ENCODE measurements at places on chromosomes 4 and X.

DNA sequence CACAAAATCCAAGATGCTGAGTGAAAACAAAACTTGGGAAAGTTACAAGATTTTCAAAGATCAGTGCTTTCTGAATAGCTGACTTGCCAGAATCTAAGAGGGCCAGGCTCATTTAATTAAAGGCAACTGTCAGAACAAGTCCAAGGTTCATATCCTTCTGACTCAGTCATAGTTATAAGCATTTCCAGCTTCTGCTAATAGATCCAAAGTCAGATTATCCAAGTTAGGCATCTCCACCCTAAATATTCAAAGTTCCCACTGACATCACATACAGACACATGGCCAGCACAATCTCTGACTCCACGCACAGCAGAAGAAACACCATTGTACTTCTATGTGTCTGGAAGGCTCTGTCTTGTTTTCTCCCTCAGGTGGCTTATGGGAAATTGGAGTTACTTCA, 41.8 kb downstream of the GASK1B start:
- no peak for DNase-seq

- DNase-seq: no peak
Observed at GRCh38 chrX:79159800-79160199, 15.3 kb downstream of the GPR174 start.

DNA sequence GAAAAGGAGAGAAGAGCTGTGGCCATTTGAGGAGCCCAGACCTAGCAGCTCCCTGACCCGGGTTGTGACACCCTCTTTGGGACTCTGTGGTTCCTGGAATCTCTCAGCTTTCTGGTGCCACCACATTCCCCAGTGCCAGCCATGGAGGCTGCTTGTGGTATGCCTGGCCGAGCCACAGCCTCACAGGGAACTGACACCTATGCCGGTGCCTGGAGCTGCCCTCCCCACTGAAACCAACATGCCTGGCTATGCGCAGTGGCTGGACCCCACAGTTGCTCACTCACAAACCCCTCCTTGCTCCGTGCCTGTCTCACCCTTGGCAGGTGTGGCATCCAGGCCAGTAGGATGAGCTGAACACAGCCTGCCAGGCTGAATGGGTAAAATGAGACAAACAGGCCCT, 749.4 kb downstream of the ARAP2 start:
- DNase-seq: no peak

DNA sequence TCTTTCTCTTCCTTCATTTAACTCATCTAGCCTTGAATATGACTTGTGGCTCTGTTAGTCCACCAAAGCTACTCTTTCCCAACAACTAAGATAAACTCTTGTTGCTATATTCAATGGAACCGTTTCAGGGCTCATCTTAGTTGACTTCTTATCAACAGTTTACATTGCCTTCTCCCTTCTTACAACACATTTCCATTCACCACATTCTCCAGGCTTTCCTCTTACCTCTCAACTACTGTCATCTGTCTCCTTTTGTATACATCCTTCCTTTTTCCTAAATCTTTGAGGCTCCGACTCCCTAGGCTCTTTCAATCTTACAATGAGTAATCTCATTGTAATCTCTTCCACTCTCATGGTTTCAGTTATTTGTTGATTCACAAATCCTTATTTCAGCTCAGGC, 58.5 kb downstream of the NCAPG start:
- DNase-seq: no peak

DNA sequence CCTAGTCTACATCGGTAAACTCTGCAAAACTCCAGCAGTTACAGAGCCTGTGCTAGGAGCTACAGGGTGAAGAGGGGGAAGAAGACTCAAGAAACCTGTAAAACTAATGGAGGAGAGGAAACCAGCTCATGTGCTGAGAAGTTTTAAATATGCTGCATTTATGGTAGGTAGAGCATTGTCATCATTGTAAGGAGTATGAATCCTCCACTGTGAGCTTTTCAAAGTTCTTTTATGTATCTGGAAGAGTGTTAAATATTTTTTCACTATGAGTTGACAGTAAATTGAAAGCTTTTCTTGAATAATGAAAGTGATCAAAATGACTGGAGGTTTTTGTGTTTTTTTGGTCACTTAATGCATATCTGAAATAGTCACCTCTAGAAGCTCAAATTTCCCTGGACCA, 46.2 kb downstream of the SEPTIN11 start:
- no peak for DNase-seq

DNA sequence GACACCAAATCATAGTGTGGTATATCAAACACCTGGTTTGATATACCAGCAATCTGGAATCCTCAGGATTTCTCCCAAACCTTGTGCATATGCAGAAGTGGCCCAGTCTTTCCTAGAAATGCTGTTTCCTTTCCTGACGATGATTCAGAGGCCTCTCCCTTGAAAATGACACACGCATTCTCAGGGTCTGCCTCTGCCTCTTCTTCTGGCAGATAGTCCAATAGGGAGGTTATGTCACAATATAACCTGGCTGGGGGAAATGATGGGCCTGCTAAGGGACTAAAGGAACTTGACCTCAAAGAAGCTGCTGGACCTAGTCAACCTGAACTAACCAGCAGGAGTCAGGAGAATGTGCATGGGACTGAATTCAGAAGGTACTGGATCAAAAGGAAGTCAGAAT, 435.2 kb downstream of the IDS start:
- no peak for DNase-seq

DNA sequence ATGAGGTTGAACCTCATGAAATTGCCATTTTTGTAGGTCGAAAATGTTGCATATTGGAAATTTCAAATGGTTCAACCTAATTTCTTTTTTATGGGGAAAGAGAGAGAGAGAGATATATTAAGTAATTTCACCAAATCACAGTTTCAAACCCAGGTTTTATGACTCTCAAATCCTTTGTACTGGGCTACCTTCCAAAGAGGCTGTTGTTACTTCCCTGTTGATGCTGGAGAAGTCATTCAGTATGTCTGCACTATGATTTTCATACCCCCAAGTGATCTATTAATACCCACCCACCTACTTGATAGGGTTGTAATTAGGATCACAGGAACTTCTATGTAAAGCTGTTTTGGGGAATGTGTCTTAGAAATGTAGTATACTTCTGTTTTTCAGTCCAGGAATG, 109.9 kb downstream of the ZNF330 start:
- DNase-seq: no peak

DNA sequence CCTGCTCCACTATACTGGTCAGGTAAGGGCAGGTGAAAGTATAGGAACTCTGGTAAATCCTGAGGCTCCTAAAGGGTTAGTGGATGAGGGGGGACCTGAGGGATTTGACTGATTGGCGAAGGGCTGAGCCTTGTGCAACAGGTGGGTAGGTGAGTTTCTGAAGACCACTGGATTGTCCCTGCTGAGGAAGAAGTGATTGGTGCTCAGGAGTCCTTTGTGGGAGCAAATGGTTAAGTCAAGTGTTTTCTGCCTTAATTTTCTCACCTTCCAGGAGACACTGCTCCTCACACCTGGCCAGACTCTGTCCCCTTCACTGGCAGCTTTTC, 156.6 kb downstream of the AMMECR1 start:
- no peak for DNase-seq

DNA sequence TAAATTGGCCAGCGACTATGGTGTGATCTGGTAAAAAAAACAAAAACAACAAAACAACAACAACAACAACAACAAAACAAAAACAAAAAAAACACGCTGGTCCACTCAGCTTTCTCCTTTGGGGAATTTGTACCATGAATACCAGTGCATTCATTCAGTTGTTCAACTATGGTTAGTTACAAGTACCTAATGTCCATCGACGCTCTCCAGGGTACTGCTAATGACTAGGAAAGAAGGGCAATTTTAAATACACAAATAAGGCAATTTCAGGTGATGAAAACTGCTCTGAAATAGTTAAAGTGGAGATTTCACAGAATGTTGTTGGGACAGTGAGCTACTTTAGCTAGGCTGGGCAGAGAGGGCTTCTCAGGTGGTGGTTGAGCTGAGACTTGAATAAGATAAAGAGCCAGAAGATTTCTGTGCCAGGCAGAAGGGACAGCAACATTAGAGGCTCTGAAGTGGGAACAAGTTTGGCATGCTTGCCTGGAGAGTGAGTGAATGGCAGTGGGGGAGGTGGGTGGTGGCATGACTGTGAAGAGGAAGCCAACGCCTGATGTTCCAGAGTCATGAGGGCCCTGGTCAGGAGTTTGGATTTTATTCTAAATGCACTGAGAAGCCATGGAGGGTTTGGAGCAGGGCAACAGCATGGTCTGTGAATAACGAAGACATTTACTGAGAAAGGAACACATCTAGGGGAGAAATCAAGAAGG, 45.9 kb upstream of the PGRMC2 start:
- DNase-seq: no peak

DNA sequence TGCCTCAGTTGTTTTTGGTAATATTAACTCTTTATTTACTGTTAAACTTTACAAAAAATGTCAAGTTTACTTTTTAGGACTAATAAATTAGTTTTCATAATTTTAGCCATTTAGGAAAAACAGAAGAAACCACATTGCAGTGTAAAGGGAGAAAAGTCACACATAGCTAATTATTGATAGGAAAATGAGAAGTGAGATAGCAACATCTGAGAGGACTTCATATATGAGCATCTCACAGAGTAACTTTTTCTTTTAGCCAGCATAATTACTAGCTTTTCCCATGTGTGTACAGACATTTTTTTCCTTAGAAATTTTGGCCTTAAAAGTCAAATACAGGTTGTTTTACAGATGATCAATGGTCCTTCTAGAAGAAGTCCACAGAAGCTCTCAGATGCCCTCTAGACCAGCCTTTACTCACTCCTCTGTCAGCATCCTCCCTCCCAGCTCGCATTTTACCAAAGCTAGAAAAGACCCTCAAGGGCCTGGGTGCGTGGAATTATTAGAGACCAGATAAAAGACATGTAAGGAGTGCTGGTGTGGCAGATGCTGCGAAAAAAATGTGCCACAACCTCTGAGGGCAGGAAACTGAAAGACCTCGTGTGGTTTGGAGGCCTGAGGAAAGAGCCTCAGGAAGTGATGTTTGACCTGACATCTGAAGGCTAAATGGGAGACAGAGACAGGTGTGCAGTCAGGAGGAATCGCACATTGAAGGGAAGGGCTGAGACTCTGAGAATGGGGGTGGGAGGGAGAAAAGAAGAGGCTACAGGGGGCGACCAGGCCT, 156.9 kb downstream of the CBR4 start:
- no peak for DNase-seq

- DNase-seq: no peak
Observed at GRCh38 chr4:53981567-53981966, 82.8 kb downstream of the CHIC2 start.

GRCh38 chr4:186723292-186724057, at the start of gene FAT1:
TSS of gene FAT1 (minus strand) at chr4:186723856. CDS start at chr4:186709827, 14,029 bp downstream.
- no peak for DNase-seq

DNA sequence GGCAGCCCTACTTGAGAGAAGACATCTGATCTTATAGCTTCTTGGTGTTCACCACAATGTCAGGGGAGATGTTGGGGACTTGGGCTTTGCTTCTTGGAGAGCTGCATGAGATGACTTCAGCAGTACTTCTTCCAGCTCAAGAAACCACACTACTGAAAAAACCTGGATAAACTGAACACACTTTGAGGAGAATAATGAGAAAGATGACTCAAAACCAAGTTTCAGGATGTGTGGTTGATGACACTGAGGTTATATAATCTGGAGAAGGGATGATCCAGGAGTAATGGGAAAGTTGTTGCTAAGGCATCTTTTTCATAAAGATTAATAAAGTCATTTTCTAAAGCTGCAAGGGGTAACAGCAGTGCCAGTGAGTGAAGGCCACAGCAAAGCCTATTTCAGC, 58.4 kb upstream of the PNPLA4 start:
- DNase-seq: no peak

DNA sequence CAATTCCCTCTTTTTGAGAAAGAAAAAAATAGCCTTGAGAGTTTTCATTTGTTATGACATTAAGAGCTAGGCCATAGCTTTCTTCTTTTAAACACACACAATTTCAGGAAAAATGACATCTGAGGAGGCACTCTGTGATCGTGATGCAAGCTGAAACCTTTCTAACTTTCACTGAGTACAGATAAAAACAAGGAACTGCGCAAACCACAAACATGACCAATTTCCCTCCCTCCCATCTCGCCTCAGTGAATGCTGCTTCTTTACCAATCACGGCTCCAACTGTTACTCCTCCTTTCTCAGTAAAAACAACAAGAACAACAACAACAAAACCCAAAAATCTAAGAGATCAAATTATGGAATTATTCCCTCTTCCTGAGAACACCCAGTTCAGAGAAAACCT, 626.8 kb downstream of the TLL1 start:
- DNase-seq: no peak

- no peak for DNase-seq
Observed at GRCh38 chrX:68433981-68434299, 645 bp upstream of the OPHN1 start.

GRCh38 chr4:152160225-152160800, 375.6 kb downstream of the FBXW7 start:
- DNase-seq: no peak

DNA sequence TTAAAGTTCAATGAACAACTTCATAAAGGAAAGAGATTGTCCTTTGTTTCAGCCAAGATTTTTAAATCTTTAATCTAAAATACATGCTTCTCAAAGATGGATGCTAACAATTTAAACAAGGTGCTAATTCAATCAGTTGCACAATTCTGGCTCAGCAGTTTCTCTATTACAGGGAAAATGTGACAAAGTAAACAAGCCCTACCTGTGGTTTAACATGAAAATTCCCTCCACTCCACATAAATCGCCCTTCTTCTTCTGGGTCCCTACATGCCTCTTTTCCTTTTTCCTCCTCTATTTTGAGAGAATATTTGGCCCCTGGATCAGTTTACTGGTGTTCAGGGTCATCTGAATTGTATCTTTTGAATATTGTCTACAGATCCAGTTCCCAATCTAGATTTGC, 80.6 kb downstream of the FRYL start:
- DNase-seq: no peak

DNA sequence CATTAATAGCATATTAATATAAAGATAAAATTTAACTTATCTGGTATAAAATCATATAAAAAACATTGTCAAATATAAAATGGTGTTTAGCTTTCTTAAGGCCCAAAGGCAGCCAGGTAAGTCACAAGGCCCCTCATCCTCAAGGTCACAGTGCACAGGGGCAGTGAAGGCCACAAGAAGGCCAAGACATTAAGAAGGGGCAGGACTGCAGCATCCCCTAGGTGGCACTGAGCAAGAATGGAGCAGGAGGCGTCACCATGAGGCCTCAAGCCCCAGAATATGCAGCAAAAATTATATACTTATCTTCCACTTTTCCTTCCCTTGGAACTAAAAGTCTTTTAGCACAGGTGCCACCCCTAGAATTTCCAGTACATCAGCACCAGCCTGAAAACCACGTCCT, 49.5 kb upstream of the MAGEA8 start:
- DNase-seq: no peak

- no peak for DNase-seq
Observed at GRCh38 chr4:15754323-15754722, 23.8 kb upstream of the CD38 start.

DNA sequence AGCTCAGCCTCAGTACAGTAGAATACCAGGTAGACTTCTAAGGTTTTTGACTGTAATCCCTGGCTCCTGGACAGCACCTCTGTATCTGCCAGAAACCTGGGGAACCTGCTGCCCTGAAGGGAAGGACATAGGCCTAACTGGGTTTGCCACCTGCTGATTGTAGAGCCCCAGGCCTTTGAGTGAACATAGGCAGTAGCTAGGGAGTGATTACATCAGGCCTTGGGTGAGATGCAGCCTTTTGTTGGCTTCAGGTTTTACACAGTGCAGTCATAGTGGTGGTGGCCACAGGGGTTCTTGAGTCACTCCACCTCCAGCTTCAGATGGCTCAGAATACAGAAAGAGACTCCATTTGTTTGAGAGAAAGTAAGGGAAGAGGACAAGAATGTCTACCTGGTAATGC, 19.3 kb downstream of the IQCM start:
- no peak for DNase-seq

GRCh38 chrX:134933248-134933647, 57.5 kb upstream of the SMIM10 start:
- DNase-seq: no peak

- no peak for DNase-seq
Observed at GRCh38 chr4:122695226-122695625, 37.3 kb upstream of the BBS12 start.

Data from vagina (tissue), 2 donors.